ENCODE measurements at places on chromosomes 11 and 22.

DNA sequence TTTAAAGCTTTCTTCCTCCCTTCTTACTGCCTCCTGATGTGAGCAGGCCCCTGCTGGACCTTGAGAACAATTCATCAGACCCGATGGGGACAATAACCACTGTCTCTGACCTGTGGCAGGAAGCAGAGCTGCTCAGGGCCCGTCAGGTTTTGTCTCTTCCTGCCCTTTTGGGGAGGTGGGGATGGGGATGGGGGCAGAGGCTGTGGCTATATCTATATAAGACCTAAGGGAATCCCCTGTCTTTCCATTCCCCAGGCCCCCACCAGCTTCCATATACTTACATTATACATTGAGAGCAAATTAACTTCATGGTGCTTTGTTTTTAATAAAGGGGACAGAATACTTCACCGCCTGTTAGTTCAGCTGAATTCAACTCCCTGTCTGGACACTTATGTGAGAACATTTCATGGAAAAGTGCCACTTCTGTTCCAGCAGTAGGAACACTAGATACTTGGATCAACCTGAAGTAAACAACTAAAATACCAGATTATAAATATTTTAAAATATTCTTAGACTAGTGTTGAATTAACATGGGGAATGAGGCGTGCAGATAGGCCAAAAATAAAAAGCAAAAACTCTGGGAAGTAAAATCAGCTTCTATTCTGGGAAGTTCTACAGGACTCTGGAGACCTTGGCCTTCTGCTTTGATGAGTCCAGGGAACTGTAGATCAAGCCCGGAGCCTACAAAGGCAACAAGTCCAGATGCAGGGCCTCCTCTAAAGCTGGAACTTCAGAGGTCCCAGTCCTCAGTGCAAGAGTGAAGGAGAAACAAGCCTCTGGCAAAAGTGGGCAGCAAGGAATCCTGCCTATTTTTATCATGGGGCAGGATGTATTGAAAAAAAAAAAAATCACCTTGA lies 11.1 kb downstream of the ZP1 start:
- no peak for DNase-seq

- DNase-seq, result no peak
Measured at GRCh38 chr11:46392421-46393230, 1.1 kb upstream of the CHRM4 start.

- DNase-seq, result no peak
Measured at GRCh38 chr11:58772329-58773285, 40.9 kb upstream of the GLYAT start.

GRCh38 chr22:39520226-39521105 lies at the start of gene ATF4:
TSS of gene ATF4 (plus strand) at chr22:39520562. CDS start at chr22:39521446, 884 bp downstream.
- DNase-seq, result peak; percentile 85

DNA sequence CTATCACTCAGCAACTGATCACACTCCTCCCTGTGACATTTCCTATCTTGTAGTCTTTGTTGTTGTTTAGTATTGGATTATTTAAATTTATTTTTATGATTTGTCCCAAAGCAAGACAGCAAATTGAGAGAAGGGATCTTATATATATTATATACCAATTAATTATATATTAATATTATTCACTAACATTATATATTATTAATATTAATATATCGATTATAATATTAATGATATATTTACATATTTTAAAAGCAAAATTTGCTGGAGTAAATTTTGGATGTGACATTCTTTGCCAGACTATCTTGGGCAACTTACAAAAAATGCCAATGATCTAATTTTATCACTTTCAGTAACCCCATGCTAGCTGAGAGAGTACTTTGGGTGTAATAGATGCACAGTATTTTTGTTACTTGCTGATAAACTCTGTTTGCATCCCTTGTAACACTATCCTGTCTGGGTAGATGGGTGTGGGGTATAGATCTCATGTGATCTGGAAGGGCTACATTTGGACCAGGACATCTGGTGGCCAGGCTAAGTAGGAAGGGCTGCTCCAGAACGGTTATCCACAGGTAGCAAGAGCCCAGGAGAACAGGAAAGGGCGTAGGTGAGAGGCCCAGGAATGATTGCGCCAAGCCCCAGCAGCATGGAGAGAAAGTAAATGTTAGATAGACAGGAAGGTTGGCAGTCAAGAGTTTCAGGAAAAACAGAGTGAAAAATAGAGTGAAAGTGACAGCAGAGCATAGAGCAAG lies 608.6 kb upstream of the KIRREL3 start:
- DNase-seq, result peak; percentile 73

- no peak for DNase-seq
Measured at GRCh38 chr22:40312050-40312449, 34.2 kb upstream of the ADSL start.

GRCh38 chr22:45238957-45239680 lies 1.6 kb downstream of the KIAA0930 start:
- no peak for DNase-seq

DNA sequence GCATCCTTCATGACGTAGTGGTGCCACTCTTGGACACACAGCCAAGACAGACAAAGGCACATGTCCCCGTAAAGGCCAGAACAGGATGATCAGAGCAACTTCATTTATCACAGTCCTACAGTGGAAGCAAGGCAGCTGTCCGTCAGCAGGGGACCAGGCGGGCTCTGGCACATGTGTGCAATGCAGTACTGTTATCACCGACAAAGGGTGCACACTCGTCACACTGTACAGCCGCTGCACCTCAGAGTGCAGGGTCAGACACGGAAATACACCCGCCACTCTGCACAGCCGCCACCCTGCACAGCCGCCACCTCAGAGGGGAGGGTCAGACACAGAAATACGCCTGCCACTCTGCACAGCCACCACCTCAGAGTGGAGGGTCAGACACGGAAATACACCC lies 13.4 kb upstream of the IL17REL start:
- no peak for DNase-seq

GRCh38 chr11:111635706-111636045 lies 33.4 kb downstream of the SIK2 start:
- no peak for DNase-seq

DNA sequence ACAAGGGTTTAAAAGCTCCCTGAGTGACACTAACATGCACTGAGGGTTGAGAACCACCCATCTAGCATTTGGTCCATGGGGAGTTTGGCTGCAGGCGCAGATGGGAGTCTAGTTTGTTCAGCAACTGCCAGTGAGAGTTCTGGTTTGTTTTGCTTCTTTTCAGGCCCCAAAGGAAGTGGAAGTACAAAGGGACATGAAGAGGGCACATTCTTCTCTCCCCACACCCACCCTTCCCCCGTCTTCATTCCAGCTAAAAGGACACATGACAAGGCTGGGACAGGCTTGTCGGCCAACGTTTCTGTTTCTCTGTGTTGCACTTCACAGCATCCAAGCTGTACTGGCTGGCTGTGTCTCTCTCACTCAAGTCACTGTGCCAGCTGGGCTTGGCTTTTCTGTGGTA lies 8.2 kb upstream of the ENDOD1 start:
- no peak for DNase-seq

DNA sequence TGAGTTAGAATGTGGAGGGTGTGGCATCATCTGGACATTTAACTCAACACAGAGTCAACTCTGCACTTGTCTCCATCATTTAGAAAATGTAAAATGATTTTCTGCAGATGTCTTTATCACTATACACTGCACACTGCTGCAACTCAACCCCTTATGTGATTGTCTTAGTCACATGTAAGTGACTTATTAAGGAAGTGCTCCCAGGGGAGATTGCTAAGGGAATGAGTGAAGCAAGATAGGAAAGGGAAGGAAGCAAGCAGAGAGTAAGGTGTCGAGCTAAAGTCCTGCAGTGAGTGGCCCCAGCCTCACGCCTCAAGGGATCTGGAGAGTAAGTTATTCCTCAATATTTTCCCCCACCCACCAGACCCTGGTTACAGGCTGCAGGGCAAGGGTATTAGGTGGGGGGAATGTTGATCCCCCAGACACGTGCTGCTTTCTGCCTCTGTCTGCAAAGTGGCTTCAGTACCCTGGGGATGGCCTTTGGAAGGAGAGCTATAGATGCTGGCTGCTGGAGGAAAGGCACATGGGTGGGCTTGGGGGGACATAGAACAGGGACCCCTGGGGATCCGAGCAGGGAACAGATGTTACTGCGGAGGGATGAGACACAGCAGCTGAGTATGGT lies 7.2 kb upstream of the CBX6 start:
- DNase-seq, result no peak

DNA sequence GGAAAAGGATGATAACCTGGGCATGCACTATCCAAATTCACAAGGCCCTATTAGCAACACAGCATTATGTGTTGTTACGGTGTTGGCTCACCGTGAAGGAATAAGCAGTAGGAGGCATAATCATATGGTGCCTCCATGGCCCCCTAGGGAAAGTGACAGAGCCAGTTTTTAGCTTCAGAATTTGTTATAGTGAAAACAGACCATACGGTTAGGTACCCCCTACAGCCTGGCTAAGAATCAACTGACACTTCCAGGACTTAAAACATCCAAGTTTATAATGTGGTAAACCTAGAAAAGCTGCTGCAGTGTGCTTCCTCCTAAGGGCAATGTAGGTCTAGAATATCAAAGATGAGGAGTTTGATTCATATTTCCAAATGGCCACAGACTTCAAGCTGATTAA lies 30.4 kb downstream of the KIF18A start:
- DNase-seq, result no peak

DNA sequence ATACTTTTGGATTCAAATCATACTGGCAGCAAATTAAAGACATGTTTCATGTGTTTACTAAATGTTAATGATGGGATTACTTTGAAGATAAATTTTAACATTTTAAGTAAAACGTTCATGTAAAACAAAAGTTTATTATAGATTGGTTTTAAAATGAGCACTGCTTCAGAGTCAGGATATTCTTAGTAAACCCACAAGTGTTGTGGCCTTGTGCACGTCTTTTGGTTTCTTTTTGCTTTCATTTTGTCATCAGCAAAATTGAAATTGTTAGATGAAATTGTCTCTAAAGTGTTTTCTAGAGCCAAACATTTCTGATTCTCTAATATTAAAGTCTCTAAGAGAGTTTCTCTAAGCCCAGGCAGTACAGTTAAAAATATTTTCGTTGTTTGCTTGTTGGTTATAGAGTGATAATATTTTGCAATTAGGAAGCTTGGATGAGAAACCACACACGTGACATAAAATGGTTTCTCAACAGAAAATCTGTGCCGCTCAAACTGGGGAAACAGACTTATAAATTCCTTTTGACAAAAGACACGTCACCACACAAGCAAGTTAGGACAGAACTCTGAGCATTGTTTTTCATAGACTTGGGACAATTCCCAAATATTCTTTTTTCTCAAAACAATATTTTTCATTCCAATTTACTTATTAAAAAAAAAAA lies 164.4 kb downstream of the TEAD1 start:
- no peak for DNase-seq

DNA sequence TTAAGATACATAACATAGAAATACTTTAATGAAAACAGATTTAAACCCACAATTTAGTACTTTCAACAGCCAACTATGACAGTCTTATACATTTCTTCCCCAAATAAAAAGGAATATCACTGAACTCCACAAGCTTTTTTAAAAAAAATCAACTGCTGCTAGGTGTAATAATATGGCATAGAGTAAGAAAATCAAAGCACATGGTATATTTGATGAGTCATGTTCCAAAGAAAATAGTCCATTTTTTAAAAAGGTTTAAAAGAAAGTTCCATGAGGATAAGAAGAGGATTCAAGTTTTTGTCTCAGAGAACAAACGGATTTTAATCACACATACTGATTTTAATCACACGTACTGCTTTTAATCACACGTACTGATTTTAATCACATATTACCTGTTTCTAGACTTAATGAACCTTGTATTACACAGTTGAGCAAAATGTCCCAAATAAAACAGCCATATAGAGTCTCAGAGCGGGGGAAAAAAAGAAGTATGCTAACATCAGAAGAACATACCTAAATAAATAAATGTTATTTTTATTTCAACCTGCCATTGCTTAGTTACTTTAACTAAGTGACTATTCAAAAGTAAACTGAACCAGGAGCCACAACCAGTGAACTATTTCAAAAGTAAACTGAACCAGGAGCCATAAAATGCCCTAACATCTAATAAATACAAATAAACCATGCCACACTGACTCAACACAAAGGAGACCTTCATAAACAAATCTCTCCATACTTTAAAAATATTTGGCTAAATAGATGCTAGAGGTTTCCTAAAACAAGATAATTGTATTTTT lies 198.4 kb downstream of the SBF2 start:
- peak; percentile 23 for DNase-seq

DNA sequence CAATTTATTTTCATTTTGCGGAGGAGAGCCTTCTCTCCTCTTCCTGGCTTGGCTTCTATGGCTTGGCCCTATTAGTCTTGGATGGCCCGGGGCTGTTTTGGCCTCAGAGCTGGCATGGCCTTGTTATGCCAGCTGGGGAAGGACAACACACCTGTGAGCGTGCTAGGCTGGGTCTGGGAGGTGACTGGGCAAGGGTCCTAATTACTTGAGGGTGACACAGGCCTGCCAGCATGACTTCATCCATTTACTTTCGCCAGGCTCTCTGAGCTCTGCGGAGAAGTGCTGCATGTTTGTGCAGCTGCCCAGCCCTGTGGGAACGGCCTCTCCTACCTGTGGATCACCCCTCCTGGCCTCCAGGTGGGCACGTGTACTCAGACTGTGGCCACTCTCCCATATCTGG lies 153.6 kb downstream of the SNX19 start:
- no peak for DNase-seq

- no peak for DNase-seq
Measured at GRCh38 chr22:24155627-24156140, 25.6 kb upstream of the SUSD2 start.

GRCh38 chr11:22753416-22753815 lies 76.2 kb downstream of the SVIP start:
- no peak for DNase-seq

DNA sequence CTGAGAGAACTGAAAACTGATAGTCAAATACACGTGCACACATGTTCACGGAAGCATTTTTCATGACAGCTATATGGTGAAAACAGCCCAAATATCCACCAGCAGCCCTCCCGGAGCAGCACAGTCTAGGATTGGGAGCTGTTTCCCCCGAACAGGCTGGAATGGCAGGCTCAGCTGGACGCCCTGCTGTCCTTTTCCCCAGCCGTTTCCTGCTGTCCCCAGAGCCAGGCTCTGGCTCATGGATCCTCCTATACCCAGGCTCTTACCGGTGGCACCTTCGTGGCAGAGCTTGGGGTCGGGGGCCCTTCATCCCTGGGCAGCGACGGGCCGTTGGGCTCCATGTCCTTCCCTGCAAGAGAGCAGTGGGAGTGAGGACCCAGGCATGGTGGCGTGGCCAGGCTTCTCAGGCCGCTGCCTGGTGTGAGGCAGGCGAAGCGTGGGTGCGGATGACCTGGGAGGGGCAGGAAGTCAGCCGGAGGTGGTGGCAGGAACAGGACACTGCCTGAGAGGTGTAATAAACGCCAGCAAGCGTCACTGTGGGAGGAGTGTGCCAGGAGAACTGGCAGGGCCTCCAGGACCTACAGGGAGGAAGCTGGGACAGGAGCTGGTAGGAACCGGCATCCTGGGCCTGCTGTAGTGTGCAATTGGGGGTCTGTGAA lies 38.8 kb downstream of the OSBPL5 start:
- no peak for DNase-seq

GRCh38 chr11:46947399-46948077 lies 11.0 kb downstream of the CSTPP1 start:
- DNase-seq, result no peak
